HL-60 (cell line): ENCODE measurements at places on chromosomes 6 and 20.

DNA sequence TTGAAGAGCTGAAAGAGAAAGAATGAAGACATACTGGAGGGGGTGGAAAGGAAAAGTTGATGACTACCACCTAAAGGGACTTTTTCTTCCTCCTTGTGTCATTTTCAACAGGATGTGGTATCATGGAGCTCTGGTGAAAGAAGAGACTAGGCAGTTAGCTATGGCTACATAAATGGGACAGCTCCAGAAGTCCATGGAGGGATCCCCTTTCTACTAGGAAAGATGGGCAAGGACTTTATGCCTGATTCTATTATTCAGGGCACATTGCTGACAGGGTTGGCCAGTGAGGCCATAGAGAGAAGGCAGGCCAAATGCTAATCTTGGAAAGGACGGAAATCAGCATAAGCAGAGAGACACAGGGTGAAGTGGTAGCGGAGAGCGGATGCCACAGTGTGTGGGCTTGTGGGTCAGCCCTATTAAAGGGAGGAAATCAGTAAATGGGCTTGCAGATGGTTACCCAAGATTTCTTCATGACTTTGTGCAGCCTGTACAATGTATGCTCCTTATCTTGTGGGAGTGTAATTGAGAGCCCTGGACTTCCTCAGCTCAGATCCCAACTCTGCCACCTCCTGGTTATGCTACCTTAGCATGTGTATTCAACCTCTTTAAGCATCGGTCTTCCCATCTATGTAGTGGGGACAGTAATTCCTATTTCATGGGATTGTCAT, 77.4 kb upstream of the TMEM170B start:
- peak; percentile 23 for DNase-seq

GRCh38 chr6:148398678-148399077, 56.0 kb downstream of the SASH1 start:
- DNase-seq = no peak

GRCh38 chr6:133040803-133041419, 200.2 kb upstream of the EYA4 start:
- no peak for DNase-seq

DNA sequence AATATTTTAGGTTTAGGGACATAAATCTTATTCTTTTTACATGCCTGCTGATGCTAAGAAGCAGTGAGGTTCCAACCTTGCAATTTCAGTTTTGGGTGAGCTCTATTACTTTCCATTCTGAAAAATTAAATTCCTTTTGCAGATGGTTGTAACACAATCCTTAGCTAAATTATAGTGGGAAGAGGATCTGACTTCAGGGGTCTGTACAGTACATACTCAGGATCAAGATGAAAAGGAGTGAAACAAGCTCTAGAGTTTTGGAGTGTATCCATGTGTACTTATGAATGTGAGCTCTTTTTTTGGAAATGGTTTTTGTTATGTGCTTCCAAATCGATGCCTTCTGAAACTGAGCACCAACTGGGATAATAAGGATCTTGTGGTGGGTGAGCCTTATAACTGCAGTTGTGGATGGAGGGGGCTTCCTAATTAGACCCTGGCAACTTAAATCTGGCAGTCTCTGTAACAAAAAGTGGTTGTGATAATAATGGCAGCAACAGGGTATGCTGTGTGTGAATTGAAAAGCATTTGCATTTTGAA, 218.8 kb upstream of the MAP3K7 start:
- no peak for DNase-seq

GRCh38 chr6:35028781-35029769, 112.1 kb downstream of the TCP11 start:
- DNase-seq = no peak

GRCh38 chr6:144335311-144335861, 50.3 kb downstream of the UTRN start:
- DNase-seq = peak; percentile 51

DNA sequence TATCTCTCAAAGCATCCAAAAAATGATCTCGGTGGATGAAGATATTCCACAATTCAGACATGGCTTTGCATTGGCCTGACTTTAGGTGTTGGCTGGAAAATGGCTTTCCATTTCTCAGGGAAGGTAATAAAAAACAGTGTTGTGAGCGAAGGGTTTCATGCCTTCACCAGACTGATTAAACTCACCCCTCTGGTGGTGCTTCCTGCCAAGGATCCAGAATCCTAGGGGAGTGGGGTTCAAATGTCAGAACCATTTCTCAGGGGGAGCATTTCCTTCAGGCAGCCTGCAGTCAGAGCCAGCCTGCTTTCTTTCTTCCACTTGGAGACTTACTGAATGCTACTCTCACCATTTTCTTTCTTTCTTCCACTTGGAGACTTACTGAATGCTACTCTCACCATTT, 45.7 kb upstream of the SMIM28 start:
- DNase-seq = no peak

GRCh38 chr20:51419231-51419630, 123.3 kb downstream of the NFATC2 start:
- DNase-seq = peak; percentile 28
